ENCODE measurements at places on chromosomes 3 and 15.

- no peak for DNase-seq
Observed at GRCh38 chr3:64865839-64866570, 178.2 kb upstream of the ADAMTS9 start.

DNA sequence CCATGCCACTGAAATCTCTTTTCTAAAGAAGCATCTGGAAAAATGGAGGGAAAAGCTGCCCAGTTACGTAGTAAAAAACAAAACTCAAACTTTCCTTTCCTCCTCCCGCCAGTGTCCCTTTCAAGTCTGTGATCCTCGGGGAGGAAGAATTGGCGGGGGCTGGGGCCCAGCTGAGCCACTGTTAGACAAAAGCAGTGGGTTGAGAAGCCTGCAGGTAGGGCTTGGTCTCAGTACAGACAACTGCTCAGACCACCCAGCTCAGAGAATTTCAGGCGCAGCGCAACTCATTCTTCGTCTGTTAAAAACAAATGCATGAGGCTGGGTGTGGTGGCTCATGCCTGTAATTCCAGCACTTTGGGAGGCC is 117.1 kb downstream of the MYLK start:
- no peak for DNase-seq

DNA sequence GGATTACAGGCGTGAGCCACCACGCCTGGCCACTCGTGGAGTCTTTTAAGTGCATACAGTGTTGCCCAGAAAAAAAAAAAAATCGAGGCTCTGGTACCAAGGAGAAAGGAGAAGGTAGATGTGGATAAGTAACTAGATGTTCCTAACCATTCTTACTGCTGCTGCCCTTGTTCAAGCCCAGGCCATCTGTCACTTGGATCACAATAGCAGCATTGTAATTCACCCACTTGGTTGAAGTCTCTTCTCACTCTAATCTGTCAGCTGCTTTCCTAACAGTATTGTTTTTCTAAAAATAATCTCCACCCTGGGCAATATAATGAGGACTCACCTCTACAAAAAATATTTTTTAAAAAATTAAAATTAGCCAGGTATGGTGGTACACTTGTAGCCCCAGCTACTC is 58.0 kb upstream of the CRTC3 start:
- DNase-seq: no peak

GRCh38 chr3:193590088-193590856 is 2.7 kb upstream of the OPA1 start:
- no peak for DNase-seq

- DNase-seq: no peak
Observed at GRCh38 chr3:150365132-150365604, 42.9 kb upstream of the TSC22D2 start.

DNA sequence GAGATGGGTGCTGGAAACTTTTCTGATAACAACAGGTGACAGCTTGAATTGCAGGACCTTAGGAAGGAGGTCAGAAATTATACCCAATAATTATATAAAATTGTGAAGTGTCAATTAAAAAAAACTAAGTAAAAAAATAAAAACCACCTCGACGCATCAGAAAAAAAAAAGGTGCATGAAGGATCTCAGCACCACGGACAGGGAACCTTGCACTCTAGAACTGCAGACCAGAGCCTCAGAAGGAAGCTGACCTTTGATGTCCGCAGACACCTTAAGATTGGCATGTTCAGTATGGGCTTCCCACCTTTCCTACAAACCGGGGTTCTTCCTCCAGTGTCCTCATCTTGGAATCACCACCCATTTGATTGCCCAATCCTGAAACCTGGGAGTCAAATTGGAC is 60.9 kb downstream of the SCN10A start:
- no peak for DNase-seq

DNA sequence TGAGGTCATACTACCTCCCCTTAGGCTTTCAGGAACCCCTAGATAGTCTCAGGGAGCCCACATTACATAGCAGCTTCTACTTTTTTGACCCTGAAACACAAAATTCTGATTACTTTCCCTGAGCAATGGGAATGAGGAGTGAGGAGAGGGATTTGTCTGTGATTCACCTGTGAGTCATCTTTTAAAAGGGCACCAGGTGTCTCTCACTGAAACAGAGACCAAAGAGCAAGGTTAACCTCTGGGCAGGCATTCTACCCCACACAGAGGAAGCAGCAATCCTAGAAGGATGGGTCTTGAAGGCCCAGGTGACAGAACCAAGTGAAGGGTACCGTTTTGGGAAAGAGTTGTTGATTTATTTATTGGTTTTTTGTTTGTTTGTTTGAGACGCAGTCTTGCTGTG is 31.1 kb upstream of the UBE2E2 start:
- no peak for DNase-seq

DNA sequence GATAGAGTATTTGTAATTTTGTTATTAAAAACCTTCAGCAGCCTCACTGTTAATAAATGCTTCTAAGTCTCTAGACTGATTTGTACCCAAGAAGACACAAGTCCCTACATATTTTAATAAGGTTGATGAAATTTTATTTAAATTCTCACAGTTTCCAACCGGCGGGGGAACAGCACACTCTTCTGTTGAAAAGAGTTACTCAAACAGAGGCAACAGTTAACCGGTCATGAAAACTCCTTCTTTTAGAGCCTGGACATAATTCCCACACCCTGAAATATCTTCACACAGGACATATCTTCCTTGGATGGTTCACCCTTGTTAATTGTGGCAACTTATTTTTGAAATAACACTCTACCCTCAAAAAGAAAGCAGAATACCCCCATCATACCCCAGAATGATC is 278.8 kb downstream of the FOXP1 start:
- DNase-seq: no peak

DNA sequence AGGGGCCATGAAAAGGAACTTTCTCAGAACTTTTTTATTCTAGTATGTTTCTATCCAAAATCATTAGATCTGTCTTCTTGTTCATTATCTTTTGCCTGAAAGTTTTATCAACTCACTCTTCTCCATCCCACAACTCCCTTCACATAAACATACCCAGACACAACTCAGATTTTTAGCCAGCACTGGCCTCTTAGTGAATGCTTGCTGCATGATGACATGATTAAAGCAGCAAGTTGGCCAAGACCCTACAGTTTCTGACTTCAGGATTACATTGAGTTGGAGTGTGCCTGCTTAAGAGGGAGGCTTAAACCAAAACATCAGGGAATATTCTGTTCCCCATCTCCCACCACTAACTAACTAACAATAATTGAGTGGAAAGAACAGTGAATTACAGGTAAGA is 38.1 kb downstream of the PLSCR2 start:
- DNase-seq: no peak

DNA sequence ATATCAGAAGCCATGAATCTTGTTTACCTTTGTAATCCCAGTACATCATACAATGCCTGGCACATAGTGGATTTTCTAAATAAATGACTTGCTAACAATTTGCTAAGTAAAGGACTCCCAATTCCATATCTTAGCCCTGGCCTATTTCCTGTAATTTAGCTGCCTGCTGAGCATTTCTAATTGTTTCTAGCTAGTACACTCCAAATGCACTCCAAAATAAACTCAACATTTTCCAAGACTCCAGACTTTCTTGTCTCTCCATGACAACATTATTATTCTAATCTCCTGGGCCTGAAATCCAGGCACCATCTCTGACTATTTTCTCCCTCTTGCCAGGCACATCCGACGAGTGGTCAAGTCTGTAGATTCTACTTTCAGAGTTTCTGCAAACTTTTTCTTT is 773.5 kb downstream of the SQOR start:
- DNase-seq: no peak

DNA sequence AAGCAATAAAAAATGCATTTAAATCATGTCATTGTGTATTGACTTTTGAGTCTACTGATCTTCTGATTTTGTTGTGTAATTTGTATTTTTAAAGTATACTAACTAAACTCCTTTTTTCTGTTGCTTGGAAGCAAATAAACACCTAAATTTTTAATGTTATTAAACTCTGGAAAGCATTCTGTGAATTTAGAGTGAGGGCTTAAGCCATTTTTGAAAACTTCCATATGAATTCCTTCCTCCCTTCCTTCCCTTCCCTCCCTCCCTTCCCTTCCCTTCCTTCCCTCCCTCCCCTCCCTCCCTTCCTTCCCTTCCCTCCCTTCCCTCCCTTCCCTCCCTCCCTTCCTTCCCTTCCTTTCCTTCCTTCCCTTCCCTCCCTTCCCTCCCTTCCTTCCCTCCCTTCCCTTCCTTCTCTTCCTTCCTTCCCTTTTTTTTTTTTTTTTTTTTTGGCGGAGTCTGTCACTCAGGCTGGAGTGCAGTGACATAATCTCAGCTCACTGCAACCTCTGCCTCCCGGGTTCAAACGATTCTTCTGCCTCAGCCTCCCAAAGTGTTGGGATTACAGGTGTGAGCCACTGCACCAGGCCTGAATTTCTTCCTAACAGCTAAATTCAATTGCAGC is 56.6 kb upstream of the SENP5 start:
- DNase-seq: no peak

DNA sequence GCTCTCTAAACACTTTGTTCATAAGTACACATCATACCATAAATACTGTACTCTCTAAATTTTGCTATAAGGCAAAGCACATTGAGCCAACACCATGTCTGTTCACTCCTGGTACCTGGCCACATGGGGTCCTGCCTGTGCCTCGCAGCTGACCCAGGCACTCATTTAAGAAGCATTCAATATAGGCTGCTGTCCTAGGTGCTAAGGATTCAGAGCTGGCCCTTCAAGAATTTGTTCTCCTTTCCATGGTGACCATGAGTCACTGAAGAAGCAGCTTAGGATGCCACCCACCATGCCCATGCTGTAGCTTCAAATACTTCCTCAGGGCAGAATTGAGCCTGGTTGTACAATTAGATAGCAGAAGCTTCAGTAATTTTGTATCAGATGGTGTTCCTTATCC is 119.2 kb upstream of the ZBED2 start:
- DNase-seq: no peak

DNA sequence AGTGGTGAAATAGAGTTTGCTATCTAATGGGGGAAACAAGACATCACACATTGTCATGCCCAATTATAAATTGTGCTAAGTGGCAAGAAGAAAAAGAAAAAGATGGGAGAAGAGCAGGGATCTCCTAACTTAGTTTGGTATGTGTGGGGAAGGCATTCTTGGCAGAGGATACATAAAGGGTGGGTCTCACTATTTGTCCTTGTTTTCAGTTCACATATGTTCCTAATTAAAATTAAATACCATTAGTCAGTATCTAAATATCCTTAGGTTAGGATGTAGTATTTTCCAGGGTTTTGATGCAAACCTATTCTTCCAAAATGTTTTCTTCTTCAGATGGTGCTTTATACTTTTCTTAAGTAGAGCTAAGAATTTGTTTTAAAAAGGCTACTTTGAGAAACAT is 173.7 kb downstream of the B3GALNT1 start:
- DNase-seq: no peak

DNA sequence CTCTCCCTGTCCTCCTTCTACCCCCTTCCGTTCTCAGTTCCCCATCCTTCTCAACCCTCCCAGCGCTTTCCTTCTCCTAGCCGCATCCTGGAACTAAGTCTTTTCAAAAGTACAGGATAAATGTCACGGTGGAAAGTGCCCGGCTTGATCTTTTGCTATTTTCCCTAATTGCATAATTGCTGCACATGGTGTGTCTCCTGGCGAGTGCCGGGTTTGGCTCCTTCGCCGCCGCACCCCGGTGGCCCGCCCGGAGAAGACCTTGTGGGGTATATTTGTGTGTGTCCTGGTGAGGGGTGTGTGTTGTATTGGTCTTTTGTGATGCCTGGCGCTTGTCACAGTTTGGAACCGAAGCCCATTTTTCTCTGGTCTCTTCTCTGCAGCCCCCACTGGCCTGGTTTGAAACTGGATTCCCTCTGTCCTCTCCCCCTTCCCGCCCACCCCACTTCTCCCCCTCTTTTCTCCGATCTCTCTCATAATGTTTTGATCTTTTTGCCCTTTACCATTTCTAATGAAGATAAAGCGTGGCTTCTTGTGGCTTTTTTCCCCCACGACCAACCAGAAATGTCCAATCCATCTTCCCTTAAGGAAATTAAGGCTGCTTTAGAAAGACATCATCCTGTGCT is 692 bp downstream of the UBE2E2 start:
- peak; percentile 18 for DNase-seq

DNA sequence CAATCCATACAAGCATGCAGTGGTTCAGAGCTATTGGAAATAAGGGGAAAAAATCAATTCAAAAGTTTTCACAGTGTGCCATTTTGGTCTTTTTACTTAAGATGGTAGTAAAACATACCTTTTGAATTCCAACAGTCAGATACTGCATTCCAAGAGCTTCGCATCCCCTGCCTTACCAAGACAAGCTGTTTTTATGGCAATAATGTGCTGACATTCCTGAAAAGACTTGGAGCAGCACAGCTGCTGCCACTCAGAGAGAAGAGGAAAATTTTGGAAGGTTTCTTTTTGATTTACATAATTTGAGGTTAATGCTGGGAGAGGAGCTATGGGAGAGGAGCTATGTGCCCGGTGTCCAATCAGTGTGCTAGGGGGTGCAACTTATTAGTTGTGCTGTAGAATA is 148.3 kb downstream of the FEZF2 start:
- no peak for DNase-seq

DNA sequence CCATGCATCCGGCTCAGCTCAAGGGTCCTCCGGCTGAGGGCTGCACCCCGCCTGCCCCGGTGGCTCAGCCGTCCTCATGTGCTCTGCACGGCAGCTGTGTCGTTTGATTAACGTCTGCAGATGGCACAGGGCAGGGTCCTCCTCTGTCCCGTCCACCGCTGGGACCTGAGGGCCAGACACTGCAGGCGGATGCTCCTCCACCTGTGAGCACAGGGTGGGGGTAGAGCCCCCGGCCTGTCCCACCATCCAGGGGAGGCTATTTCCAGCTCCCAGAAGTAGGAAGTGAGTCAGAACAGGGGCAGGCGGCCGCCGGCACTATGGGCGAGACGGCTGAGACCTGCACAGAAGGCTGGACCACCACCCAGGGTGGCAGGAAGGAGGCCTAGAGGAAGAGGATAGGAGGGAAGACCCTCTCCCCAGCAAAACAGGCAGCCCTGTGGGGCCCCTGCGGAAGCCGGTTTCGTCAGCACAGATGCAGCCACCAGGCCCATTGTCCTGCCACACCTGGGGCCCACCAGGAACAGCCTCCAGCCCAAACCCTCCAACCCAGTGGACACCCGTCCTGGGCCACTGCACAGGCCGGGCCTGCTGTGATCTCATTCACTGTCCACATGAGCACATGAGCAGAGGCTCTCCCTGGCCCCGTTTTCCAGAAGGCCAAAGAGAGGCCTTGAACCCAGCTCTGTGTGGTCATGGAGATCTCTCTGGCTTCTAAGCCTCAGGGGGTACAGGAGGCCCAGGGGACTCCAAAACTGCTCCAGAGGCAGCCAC is 12.6 kb upstream of the PLXND1 start:
- no peak for DNase-seq

DNA sequence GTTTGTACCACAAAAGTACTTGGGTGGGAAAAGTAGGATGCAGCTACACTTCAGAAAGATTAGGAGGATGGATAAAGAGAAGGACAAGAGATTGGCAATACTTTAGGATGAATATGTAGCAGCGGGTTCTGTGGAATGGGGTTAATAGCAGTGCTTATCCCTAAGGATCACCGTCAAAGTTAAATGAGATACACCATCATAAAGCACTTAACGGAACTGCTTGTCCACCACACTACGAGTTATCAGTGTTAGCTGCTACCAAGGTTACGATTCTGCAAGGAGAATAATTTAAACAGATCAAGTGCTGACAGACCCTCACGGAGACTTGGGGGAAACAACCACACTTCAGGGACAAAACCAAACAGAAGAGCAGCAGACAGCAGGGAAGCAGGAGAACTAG is 963 bp downstream of the SHQ1 start:
- no peak for DNase-seq

GRCh38 chr3:9806688-9807589 is 3.1 kb upstream of the TTLL3 start:
- DNase-seq: no peak
